IMR-90 (cell line): ENCODE measurements at places on chromosomes 1 and 21. TPM values are rescaled to one million over a fixed set of nuclear protein-coding genes. Genes with fewer than 3 reads are reported as not detected.

Gene KIF26B
- 0.54 and 0.83 TPM in 2 replicates for total RNA-seq

Gene CRYBG2
- total RNA-seq, result not detected in 2 replicates

Gene ARTN
- total RNA-seq, result not detected in 2 replicates

Gene NHLH2
- total RNA-seq, result not detected in 2 replicates

Gene FAM167B
- 0.18 TPM in 1 of 2 replicates, not detected in the other for total RNA-seq

Gene MROH9
- total RNA-seq, result not detected in 2 replicates

Gene DDX59
- 9.1 and 11.1 TPM in 2 replicates for total RNA-seq

Gene NBPF4
- not detected in 2 replicates for total RNA-seq

Gene SLC22A15
- under 0.01 TPM in 2 replicates for total RNA-seq

Gene NR1I3
- not detected in 2 replicates for total RNA-seq

Gene SELENBP1
- total RNA-seq, result 21.1 and 21.3 TPM in 2 replicates

Gene CSMD2
- under 0.01 and 0.28 TPM in 2 replicates for total RNA-seq

Gene KAZN
- total RNA-seq, result 5.2 and 5.6 TPM in 2 replicates

Gene SAMD13
- total RNA-seq, result 0.36 and 0.56 TPM in 2 replicates

Gene CYP2J2
- 0.18 TPM in 1 of 2 replicates, not detected in the other for total RNA-seq

Gene FMO3
- under 0.01 TPM in 1 of 2 replicates, not detected in the other for total RNA-seq

Gene CACNA1S
- total RNA-seq, result not detected in 2 replicates

Gene USP1
- 9.7 and 26.1 TPM in 2 replicates for total RNA-seq

Gene KRTAP21-2
- not detected in 2 replicates for total RNA-seq

Gene C1orf185
- total RNA-seq, result not detected in 2 replicates

Gene BEND5
- 0.83 and 1.1 TPM in 2 replicates for total RNA-seq

Gene TAL1
- total RNA-seq, result not detected in 2 replicates

Gene MASP2
- total RNA-seq, result not detected in 2 replicates

Gene SLC26A9
- under 0.01 TPM in 1 of 2 replicates, not detected in the other for total RNA-seq

Gene VWA1
- total RNA-seq, result 0.83 and 1.1 TPM in 2 replicates

Gene RYR2
- not detected in 2 replicates for total RNA-seq

Gene HAO2
- not detected in 2 replicates for total RNA-seq

Gene BARHL2
- not detected in 2 replicates for total RNA-seq

Gene BSND
- total RNA-seq, result not detected in 2 replicates

Gene PDE9A
- 0.56 and 0.90 TPM in 2 replicates for total RNA-seq

Gene IQCC
- 1.9 and 2.2 TPM in 2 replicates for total RNA-seq

Gene LEMD1
- total RNA-seq, result not detected in 2 replicates

Gene RGS7
- 0.72 and 0.83 TPM in 2 replicates for total RNA-seq

Gene CDK18
- 0.18 and 0.28 TPM in 2 replicates for total RNA-seq

Gene PAX7
- not detected in 2 replicates for total RNA-seq

Gene LRRC71
- total RNA-seq, result not detected in 2 replicates

Gene URB1
- 12.7 and 14.2 TPM in 2 replicates for total RNA-seq

Gene GIPC2
- 0.18 and 0.28 TPM in 2 replicates for total RNA-seq

Gene OR2G6
- total RNA-seq, result not detected in 2 replicates

Gene PRRX1
- total RNA-seq, result 65.4 and 82.8 TPM in 2 replicates

Gene TRIM17
- total RNA-seq, result not detected in 2 replicates

Gene S100A5
- total RNA-seq, result 0.56 TPM in 1 of 2 replicates, not detected in the other

Gene ACTA1
- not detected in 2 replicates for total RNA-seq

Gene CCDC30
- total RNA-seq, result under 0.01 and 0.18 TPM in 2 replicates

Gene LMX1A
- total RNA-seq, result not detected in 2 replicates

Gene FAM72D
- total RNA-seq, result 0.72 and 0.83 TPM in 2 replicates
